ENCODE measurements at places on chromosomes 16 and 17.

DNA sequence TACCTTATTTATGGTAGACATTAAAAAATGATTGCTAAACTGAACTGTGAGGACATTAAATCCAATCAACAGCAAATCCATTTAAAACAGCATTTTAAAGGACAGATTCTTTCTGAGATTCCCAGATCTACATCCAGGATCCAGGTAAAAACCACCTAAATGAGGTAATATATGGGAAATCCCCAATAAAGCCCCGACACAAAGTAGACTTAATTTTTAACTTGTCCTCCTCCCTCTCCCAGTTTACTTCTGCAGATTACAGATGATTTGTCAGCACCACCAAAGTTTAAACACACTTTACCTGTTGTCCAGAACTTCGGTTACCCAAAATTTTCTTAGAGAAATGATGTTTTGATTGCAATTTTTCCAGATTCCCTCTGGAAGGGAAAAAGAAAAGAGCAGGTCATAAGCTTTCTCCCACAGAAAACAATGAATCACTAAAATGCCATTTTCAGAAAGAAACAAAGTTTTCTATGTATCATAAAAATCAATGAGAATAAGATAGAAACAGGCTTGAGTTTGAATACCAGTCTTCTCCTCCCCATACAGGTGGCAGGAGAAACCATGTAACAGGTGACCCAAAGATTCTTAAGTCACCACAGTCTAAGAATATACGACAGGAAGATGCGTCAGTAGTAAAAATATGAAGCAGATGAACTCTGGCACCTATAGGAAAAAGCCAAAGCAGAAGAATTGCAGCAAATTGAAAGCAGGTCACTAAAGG, 22.8 kb downstream of the GJC1 start:
- DNase-seq, result no peak

DNA sequence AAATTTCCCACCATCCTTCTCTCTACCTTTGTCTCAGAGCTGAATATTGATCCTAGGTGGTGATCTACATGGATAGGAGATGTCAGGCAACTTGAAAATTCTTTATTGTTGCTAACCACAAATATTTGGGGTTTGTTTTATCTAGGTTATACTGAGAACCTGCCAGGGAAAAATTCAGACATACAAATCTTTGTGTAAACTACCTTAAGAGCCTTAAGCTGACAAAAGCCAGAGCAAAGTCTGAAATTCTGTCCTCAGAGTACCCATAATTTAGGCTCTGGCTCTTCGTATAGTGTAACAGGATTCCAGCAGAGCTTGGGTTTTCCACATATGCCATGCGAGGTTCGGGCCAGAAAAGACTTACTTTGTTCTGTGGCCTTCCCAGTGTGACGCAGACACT, 406.7 kb upstream of the MAF start:
- no peak for DNase-seq

- no peak for DNase-seq
Observed at GRCh38 chr17:36106493-36106835, 2.8 kb downstream of the CCL4 start.

- DNase-seq, result no peak
Observed at GRCh38 chr17:14298947-14299279, 2.0 kb upstream of the HS3ST3B1 start.

DNA sequence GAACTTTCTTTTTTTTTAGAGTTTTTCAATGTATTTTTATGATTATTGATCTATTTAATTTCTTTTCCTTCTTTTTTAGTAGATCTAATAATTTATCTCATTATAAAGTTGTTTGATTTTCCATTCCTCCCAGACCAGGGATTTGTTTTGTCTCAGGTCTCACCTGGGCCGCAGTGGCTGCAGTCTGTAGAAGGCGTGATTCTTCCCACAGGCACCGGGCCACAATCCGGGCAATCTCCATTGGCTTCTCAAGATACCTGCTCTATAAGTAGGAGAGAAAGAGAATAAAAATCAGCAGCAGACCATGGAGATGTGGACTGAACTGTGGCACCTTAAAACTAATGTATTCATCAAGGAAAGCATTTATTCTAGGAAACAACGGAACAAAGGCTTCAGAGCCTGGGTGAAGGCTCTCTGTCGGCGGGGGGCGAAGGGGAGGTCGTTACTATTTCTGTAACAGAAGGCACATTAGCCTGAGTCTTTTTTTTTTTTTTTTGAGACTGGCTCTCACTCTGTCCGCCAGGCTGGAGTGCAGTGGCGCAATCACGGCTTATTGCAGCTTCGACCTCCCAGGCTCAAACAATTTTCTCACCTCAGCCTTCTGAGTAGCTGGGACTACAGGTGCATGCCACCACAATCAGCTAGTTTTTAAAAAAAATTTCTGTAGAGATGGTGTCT, 42.7 kb downstream of the STAT3 start:
- DNase-seq, result no peak
